KBM-7 (cell line): ENCODE measurements at places on chromosomes 1 and 21.

- no peak for DNase-seq
These were observed 74.3 kb downstream of the TNFSF18 start for GRCh38 chr1:172976222-172977041.

DNA sequence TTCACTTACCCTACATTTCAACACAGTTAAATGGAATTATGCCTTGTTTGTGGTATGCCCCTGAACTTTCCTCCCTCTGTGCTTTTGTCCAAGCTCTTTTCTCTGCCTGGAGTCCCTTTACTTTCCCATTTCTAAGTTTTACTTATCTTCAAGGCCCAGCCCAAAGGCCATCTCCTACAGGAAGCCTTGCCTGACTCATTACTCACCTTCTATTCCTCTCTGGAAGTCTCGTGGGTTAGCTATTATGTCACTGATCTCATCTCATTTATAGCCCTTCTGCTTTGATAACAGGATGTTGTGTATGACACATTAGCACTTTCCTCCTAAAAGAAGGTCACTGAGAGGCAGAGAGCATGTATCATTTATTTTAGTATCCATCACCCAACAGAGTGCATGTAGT, 78.8 kb upstream of the CD1D start:
- no peak for DNase-seq

DNA sequence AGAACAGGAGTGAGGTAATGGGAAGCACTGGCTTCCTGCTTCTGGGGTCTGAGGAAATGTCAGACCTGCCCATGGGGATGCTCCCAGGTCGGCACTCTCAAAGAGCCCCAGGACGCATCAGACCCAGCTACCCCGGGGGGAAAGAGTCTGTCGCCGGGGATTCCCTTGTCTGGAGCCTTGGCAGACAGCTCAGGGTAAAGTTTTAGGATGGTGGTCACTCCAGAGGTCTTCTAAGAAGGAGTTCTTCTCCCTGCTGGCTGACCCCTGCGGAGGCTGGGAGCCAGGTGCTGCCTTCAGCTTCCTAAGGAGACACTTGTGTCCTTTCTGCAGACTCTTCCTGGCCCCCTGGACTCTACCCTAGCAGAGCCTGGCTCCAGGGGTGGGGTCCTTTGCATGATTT, 61.9 kb upstream of the PSEN2 start:
- no peak for DNase-seq

- DNase-seq = no peak
These were observed 1.2 kb upstream of the CAPN2 start for GRCh38 chr1:223711173-223711572.

DNA sequence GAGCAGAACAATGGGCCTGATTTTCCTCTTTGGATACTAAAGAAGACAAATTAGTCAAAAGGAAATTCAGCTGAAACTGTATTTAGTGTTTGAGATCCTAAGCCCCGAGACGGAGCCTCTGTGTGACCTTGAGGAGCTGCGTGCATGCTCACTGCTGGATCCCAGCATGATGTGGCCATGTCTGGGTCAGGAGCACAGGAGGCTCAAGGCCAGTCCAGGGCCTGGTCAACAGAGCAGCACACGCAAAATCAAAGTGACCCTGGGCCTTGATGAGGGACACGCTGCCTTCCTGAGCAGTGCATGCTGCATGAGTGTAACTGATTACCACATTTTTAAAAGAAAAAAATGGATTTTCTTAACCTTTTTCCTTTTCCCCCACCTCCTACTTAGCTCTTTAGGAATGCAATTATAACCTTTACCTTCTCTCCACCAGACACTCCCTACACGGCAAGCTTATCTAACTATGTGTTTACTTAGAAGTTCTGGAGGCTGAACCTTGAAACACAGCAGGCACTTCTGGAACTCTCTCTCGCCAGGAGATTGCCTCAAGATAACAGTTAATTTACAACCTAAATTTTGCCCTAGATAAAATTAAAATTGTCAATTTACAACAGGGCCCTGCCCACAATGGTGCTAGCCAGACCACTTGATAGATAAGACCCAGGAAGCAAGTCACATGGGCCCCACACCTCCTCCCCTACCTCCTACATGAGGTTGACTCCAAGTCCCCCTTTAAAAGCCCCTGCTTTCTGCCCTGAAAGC, 144.6 kb downstream of the LRIG2 start:
- no peak for DNase-seq

DNA sequence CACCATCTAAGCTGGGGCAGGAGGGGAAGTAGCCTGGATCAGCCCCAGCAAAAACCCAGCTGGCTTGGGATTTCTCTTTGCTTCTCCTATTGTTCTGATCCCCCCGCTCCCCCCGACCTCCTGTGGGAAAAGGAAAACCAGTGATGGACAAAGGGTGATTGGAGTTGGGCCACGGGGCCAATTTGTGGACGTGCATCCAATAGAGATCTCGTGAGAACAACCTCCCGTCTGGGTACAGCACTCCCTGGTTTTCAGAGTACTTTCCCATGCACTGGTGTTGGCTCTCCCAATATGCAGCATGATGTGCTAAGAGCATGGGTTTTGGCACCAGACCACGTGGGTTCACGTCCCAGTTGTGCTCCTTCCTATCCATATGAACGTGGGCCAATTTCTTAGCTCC, 9.0 kb downstream of the BLACAT1 start:
- DNase-seq = no peak

DNA sequence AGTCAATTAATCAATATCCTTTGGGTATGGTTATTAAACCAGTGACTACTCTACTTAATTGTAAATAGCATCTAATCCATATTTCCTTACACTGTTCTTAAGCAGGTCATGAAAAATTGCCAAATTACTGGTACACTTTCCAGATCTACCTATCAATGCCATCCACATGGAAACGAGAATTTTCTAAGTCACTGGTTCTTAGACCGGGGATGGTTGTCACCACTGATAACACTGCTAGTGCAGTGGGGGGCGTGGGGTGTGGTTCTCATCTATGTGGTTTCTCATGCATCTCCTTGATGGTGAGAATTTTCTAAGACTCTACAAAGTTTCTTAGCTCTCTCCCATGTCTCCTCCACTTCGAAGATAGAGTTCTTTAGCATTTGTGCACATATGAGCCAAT, 63.7 kb upstream of the COG2 start:
- no peak for DNase-seq

DNA sequence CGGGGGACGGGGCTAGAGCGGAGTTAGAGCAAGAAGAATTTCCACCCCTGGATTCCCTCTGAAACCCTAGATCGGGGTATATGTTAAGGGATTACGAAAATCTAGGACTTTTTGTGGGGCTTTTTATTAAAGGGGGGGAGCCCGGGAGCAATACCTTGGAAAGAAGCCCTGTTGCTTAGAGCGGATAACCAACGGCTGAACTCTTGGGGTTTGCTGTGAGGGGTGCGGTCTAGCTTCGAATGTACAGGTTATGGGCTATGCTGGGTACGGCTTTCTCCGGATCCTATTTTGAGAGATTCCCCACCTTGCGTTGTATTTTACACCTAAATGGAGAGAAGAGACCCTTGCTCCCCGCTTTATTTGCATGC, 626 bp downstream of the DYRK3 start:
- DNase-seq = peak; percentile 20
